Regular cardiac myocyte (primary cell): ENCODE measurements at places on chromosomes 5 and 9. TPM values are rescaled to one million over a fixed set of nuclear protein-coding genes. Genes with fewer than 3 reads are reported as not detected.

The CAVIN4 gene
- total RNA-seq = 1.1 and 1.5 TPM in 2 replicates

The QSOX2 gene
- total RNA-seq = 11.0 and 19.2 TPM in 2 replicates

The CCDC192 gene
- not detected in 2 replicates for total RNA-seq

The PAEP gene
- not detected in 2 replicates for total RNA-seq

The CTXN3 gene
- not detected in 2 replicates for total RNA-seq

The OCLN gene
- total RNA-seq = 1.3 and 2.3 TPM in 2 replicates

The PCDHGB4 gene
- 9.6 and 22.0 TPM in 2 replicates for total RNA-seq

The NR4A3 gene
- 0.58 and 3.7 TPM in 2 replicates for total RNA-seq
